ENCODE measurements at places on chromosomes 5 and 9. TPM values are rescaled to one million over a fixed set of nuclear protein-coding genes. Genes with fewer than 3 reads are reported as not detected.

DNA sequence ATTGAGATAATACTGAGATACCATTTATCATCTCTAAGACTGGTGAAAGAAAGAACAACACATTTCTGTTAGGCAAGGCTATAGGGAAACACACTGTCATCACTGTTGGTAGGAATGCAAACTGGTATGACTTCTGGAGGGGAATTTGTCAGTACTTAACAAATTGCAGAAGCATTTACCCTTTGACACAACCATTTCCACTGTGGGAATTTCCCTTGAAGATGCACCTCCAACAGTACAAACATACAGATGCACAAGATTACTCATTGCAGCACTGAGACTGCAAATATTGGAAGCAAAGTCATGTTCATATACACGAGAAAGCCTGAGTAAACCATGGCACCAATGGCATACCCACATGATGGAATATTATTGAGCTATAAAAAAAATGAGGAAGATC is 17.6 kb downstream of the GM2A start:
- DNase-seq: no peak

- peak; percentile 62 for DNase-seq
These were observed 307.9 kb downstream of the FBXL7 start for GRCh38 chr5:15807871-15808270.

DNA sequence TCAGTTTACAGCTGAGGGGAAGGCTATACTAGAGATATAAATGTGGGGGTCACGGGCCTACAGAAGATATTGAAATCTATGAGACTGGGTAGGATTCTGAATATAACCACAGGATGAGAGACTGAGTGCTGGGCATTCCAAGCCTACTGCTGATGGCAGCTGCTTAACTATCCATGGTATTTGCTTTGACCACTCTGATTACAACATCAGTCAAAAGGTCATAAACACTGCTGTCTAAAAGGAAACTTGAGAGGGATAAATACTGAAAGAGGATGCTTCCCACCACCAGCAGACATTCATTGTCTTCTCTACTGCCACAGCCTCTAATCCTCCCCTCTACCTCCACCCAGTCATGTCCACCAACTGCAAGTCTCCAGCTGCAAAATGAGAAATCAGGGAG is 3.8 kb downstream of the ZNF622 start:
- DNase-seq: peak; percentile 79

The SLC4A9 gene
- not detected for total RNA-seq

GRCh38 chr9:134670042-134670525 is 28.5 kb downstream of the COL5A1 start:
- peak; percentile 60 for DNase-seq

All from HT1080 (cell line).